ENCODE measurements at places on chromosomes 7 and 10.

- DNase-seq: no peak
These were observed 69.2 kb upstream of the PALS2 start for GRCh38 chr7:24504040-24504439.

GRCh38 chr10:57818522-57818921 is 449.2 kb downstream of the IPMK start:
- no peak for DNase-seq

DNA sequence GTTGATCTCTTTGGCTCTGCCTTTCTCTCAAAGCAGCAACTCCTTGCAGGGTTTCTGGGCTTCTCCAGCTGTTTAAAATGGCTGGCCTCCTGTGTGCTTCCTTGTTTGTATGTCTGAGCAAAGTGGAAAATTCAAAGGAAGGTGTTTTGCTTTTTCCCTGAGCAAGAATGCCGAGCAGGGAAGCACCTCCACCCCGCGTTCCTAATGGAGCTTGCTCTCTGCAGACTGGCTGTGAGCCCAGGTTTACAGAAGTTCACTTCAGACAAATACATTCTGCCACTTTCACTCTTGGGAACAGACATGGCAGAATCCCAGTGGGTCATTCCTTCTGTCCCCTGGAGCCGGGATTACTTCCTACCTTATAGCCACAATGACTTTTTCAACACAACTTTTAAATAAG is 181.8 kb upstream of the AGK start:
- no peak for DNase-seq

DNA sequence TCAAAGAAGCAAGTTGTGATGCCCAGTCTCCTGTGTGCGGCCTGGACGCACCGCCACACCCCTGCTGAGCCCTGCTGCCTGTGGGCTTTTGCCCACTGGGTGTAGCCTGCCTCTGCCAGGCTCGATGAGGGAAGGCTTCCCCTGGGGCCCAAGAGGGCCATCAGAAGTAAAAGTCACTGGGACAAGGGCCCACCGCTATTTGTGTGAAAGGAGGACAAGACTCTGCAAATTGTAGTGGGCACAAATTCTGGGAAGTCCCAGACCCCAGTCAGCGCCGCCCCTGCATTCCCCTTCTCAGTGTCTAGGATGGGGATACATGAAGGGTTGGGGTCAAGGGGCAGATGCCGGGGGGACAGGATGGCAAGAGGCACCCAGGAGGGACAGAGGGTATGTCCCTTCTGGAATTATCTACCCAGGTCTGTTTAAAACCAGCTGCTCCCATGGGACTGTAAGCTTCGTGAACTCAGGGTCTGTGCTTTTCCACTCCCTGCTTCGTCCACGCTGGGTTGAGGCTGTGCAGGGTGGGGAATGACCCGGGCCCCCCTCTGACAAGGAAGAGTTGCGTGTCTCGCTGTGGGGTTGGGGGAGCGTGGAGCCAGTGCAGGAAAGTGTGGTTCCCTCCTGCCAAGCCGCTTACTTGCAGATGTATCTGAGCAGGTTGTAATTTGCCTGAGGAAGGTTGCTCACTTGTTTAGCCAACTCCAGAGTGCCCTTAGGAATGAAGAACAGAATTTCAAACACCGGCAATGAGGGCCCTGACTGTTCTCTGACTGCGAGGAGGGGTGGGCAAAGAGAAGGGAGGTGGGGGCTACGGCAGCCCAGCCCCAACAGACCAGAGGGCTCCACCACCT is 147.2 kb downstream of the MAPK8 start:
- DNase-seq: no peak

DNA sequence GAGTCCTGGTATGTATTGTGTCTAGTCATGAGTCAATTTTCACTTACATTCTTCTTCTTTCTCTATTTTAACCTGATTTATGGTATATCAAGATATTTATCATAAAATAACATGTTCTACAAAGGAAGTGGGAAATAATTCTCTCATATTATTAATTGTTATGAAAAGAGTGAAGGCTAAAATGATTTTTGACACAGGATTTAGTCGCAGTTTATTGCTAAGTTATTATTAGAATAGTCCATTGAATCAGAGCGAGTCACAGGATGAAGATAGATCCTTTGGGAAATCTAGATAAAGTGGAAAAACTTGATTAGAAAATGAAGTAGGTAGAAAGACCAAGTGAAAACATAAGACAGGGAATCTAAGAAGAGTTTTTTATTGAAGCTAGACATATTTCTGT is 184.3 kb upstream of the DGKB start:
- DNase-seq: no peak
